Activated CD8-positive, alpha-beta T cell treated with anti-CD3 and anti-CD28 coated beads, Interleukin-2, amount 10 ng/mL, durations not matched to agents 7 days and 5 days (primary cell): ENCODE measurements at places on chromosomes 4 and X. TPM values are rescaled to one million over a fixed set of nuclear protein-coding genes. Genes with fewer than 3 reads are reported as not detected.

GRCh38 chrX:8147226-8147625 is 23.8 kb downstream of the VCX2 start:
- H3K4me3 ChIP-seq = no peak overlapping the region
- no peak for DNase-seq
- no peak overlapping the region for H3K27ac ChIP-seq
- H3K27me3 ChIP-seq = no peaks in the 10 kb centered on the region

DNA sequence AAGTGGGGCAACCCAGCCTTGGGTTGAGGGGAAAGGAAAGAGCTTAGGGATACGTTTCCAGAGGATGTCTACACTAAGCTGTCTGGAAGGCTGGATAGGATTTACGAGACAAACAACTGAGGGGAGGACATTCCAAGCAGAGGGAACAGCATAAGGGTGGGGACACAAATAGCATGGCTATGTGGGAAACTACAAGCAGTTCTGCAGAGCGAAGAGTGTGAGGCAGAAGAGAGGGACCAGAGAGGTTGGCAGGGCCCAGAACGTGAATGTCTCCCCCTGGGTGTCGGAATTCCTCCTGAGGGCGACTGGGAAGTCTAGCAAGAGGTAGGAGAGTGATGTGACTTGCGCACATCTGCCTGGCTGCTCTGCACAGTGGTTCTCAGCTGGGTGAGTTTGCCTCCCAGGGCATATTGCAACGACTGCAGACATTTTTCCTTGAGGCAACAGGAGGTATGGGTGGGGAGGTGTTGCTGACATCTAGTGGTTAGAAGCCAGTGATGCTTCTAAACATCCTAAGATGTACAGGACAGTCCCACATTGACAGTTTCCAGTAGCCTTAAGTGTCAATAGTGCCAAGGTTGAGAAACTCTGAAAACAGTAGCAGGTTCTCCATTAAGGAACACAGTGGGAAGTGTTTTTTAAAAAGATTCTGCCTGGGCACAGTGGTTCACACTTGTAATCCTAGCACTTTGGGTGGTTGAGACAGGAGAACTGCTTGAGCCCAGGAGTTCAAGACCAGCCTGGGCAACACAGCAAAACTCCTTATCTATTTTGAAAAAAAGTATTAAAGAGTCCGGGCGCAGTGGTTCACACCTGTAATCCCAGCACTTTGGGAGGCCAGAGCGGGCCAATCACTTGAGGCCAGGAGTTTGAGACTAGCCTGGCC is 9.2 kb downstream of the NDUFA1 start:
- no peak overlapping the region for H3K4me3 ChIP-seq
- DNase-seq = peak; percentile 56
- peaks cover 15% of the 10 kb centered on the region for H3K36me3 ChIP-seq
- peak overlapping the region; percentile 21 for H3K27ac ChIP-seq
- H3K4me1 ChIP-seq = peaks cover 23% of the 10 kb centered on the region

GRCh38 chr4:25972984-25973745 is 59.1 kb downstream of the SMIM20 start:
- H3K4me3 ChIP-seq = no peak overlapping the region
- H3K27ac ChIP-seq = no peak overlapping the region
- H3K4me1 ChIP-seq = no peaks in the 10 kb centered on the region
- DNase-seq = no peak

CDS1 gene
- not detected for total RNA-seq

- H3K4me3 ChIP-seq = no peak overlapping the region
- no peaks in the 10 kb centered on the region for H3K4me1 ChIP-seq
- H3K27ac ChIP-seq = no peak overlapping the region
- no peak for DNase-seq
Observed at GRCh38 chr4:18039113-18039512, 17.6 kb upstream of the LCORL start.

DNA sequence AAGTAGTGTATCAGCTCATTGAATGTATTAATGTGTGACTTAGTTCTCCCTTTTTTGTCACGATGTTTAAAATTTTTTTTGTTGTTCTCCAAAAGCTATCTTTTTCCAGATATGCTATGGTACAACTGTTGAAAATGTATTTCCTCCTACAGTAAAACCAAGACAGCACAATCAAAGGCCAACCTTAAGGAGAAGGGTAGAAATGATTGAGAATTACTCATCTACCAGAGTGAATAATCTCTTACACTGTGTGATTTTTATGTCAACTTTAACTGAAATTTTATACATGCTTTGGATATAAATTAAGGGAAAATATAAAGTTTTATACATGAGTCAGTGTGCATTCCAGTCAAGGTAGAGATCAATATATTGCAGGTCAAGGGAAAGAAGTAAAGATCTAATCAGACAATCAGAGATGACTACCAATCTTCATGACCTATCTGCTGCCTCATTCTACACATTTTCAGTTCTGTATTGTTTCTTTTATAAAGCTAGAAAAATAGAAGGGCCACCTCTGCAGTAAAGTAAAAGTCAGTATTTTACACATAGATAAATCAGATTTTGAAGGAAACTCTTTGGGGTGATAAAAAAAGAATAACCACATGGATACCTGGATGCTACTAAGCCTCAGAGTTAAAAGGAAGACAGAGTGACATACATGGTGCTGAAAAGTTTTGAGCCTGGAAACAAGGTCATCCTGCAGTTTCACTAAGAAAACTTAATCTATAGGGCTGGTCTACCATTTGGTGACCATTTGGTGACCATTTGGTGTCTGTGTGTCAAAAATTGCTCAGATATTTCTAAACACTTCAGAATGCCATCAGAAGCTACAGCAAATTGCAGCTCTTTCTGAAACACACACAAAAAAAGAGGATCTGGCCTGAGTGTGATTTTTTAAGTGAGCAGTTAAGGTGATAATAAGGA is 1.6 kb downstream of the FAM13A start:
- no peak overlapping the region for H3K27ac ChIP-seq
- peaks cover 5% of the 10 kb centered on the region for H3K27me3 ChIP-seq
- H3K36me3 ChIP-seq = no peaks in the 10 kb centered on the region
- no peak overlapping the region for H3K4me3 ChIP-seq

- H3K4me1 ChIP-seq = no peaks in the 10 kb centered on the region
- no peaks in the 10 kb centered on the region for H3K36me3 ChIP-seq
- H3K27me3 ChIP-seq = no peaks in the 10 kb centered on the region
Observed at GRCh38 chr4:133623847-133624246, 474.8 kb downstream of the PCDH10 start.

DNA sequence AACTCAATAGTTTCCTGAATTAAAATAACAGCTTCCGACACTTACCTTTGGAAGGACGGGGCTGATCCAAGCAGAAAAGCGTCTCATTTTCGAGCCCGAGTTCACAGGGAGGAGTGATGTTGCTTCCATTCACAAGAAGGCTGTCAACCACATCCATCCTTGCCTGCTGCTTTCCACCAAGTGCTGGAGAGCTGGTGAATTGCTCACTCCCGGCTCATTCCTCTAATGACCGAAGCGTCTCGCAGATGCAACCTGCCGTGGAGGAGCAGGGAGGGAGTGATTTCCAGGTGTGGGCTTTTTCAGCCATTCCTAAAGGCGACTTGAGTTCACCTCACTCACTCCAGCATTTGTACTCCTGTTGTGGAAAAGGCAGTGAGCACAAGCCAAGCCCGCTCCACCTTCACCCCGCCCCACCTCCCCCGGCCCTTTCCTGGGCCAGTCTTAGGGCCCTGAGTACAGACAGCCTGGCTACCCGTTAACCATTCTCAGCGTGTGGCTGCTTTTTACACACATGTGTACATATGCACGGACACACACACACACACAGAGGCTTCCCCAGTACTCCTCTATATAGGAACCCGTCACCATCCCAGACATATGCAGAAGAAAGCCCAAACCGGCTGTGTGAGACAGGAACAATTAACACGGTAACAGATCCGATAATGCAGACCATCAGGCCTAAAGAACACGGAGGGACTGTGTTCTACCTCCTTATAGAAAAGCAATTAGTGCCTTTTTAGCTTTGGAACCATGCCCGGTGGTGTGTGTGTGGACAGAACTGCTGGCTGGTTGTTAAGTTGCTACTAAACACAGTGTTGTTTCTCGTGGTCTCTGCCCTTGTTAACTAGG is at the start of gene CCKAR:
CCKAR (minus strand) TSS at position 374 of the 849 bp plus-strand sequence; CDS start at position 157, 217 bp downstream.
- H3K36me3 ChIP-seq = no peaks in the 10 kb centered on the region
- DNase-seq = no peak
- peaks cover 8% of the 10 kb centered on the region for H3K27me3 ChIP-seq
- H3K4me3 ChIP-seq = no peak within 1 kb of the TSS
- H3K27ac ChIP-seq = no peak within 1 kb of the TSS

CT55 gene
- not detected for total RNA-seq

DNA sequence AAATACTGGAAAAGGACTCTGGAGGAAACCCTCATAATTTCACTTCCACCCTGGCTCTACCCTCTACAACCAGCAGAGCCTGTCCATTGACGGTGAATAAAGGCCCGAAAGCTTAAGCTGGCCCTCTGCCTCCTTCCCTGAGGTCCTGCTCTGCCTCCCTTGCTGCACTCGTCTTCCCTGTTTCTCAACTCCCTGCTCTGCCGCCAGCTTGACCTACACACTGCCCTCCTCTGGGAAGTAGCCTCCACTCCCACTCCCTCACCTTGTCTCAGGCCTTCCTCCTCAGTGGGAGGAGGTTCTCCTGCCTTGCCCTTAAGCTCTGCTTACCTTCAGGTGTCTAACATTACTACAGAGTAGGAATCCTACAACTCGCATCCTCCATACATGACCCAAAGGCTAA is 608.6 kb upstream of the NR3C2 start:
- no peak overlapping the region for H3K27ac ChIP-seq
- no peak for DNase-seq
- no peaks in the 10 kb centered on the region for H3K27me3 ChIP-seq
- H3K4me1 ChIP-seq = no peaks in the 10 kb centered on the region
- no peaks in the 10 kb centered on the region for H3K36me3 ChIP-seq

- H3K4me1 ChIP-seq = no peaks in the 10 kb centered on the region
- no peak overlapping the region for H3K4me3 ChIP-seq
- H3K27ac ChIP-seq = no peak overlapping the region
- no peaks in the 10 kb centered on the region for H3K36me3 ChIP-seq
Observed at GRCh38 chr4:32025851-32026459, 1305.8 kb downstream of the PCDH7 start.

DRP2 gene
- 0.97 TPM for total RNA-seq

DNA sequence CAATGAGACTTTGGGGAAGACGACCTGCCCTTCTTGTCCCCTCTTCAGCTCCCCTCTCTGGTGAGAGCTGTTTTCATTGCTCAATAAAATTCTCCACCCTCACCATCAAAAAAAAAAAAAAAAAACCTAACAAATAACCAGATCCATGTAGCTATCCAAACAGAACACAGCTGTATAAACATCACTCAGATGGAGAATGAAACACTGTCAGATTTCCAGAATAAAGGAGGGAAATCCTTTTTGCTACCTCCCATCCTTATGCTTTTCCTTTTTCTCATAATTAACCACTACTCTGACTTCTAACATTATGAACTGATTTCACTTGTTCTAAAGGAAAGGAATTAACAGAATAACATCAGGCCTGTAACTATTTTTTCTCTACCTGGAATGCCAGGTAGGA is 155.6 kb downstream of the PPP4R3C start:
- no peak for DNase-seq
- H3K27ac ChIP-seq = no peak overlapping the region
- H3K36me3 ChIP-seq = no peaks in the 10 kb centered on the region

UGT2A1 gene
- not detected for total RNA-seq

GRCh38 chr4:15689540-15689939 is 7.9 kb downstream of the FAM200B start:
- no peak for DNase-seq
- H3K4me1 ChIP-seq = no peaks in the 10 kb centered on the region
- no peak overlapping the region for H3K27ac ChIP-seq
- H3K4me3 ChIP-seq = no peak overlapping the region
- H3K36me3 ChIP-seq = peaks cover 27% of the 10 kb centered on the region
- H3K27me3 ChIP-seq = peaks cover 2% of the 10 kb centered on the region

- H3K36me3 ChIP-seq = no peaks in the 10 kb centered on the region
- H3K27me3 ChIP-seq = peaks cover 62% of the 10 kb centered on the region
- H3K4me3 ChIP-seq = peak within 1 kb of the TSS; percentile 69
- no peak for DNase-seq
- no peak within 1 kb of the TSS for H3K27ac ChIP-seq
- H3K4me1 ChIP-seq = peaks cover 40% of the 10 kb centered on the region
Observed at GRCh38 chrX:120310861-120311726, at the start of gene TMEM255A. Gene TMEM255A, minus strand, starts transcription at chrX:120311461. Its CDS starts 152 bp downstream, at chrX:120311309.

DNA sequence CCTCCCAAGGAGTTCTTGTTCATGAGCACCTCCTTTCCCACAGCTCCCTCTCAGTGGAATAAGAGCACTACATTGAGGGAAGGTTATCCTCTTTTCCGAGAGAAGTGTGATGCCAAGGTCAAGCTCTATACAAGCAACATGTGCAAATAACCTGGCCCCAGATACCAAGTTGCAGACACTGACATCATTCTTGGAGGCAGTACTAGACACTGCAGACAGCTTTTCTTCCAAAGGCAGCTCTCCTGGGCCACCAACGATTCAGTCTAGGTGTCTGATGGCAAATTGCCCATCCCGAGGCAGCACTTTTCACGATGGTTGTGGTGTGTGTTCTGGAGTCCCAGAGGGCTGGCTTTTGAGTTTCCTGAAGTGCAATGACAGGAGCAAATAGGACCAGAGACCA is 384.9 kb downstream of the TLL1 start:
- no peak overlapping the region for H3K27ac ChIP-seq
- no peak for DNase-seq
- no peak overlapping the region for H3K4me3 ChIP-seq
- no peaks in the 10 kb centered on the region for H3K27me3 ChIP-seq
- H3K4me1 ChIP-seq = no peaks in the 10 kb centered on the region
- H3K36me3 ChIP-seq = no peaks in the 10 kb centered on the region

GRCh38 chr4:18935659-18936345 is 914.2 kb upstream of the LCORL start:
- H3K27me3 ChIP-seq = no peaks in the 10 kb centered on the region
- H3K36me3 ChIP-seq = no peaks in the 10 kb centered on the region
- H3K27ac ChIP-seq = no peak overlapping the region

- H3K27ac ChIP-seq = no peak overlapping the region
- peaks cover 14% of the 10 kb centered on the region for H3K36me3 ChIP-seq
- no peak overlapping the region for H3K4me3 ChIP-seq
- DNase-seq = no peak
- no peaks in the 10 kb centered on the region for H3K4me1 ChIP-seq
- no peaks in the 10 kb centered on the region for H3K27me3 ChIP-seq
Observed at GRCh38 chrX:1763294-1763693, 148.4 kb downstream of the ASMT start.

KIT gene
- total RNA-seq = 4.2 TPM

JCHAIN gene
- not detected for total RNA-seq

SERPINA7 gene
- not detected for total RNA-seq

- peaks cover 6% of the 10 kb centered on the region for H3K36me3 ChIP-seq
- no peak overlapping the region for H3K4me3 ChIP-seq
- H3K4me1 ChIP-seq = peaks cover 3% of the 10 kb centered on the region
- no peak overlapping the region for H3K27ac ChIP-seq
- DNase-seq = no peak
Observed at GRCh38 chr4:168335621-168336020, 17.1 kb upstream of the DDX60 start.

- H3K27ac ChIP-seq = no peak overlapping the region
- no peaks in the 10 kb centered on the region for H3K36me3 ChIP-seq
- no peaks in the 10 kb centered on the region for H3K4me1 ChIP-seq
- no peak overlapping the region for H3K4me3 ChIP-seq
Observed at GRCh38 chrX:104567506-104567905, 1.5 kb downstream of the IL1RAPL2 start.

RNF175 gene
- not detected for total RNA-seq

P2RY10 gene
- 48.8 TPM for total RNA-seq

GRCh38 chrX:114075073-114075673 is 508.7 kb upstream of the HTR2C start:
- no peak for DNase-seq
- no peak overlapping the region for H3K27ac ChIP-seq
- H3K4me3 ChIP-seq = no peak overlapping the region
- no peaks in the 10 kb centered on the region for H3K36me3 ChIP-seq
- H3K4me1 ChIP-seq = no peaks in the 10 kb centered on the region

GRCh38 chr4:41678951-41679350 is 69.6 kb downstream of the PHOX2B start:
- no peaks in the 10 kb centered on the region for H3K4me1 ChIP-seq
- DNase-seq = no peak
- H3K4me3 ChIP-seq = no peak overlapping the region
- no peaks in the 10 kb centered on the region for H3K36me3 ChIP-seq
- H3K27ac ChIP-seq = no peak overlapping the region
- H3K27me3 ChIP-seq = peaks cover 1% of the 10 kb centered on the region
